ENCODE measurements at places on chromosomes 6 and 20.
A peak's percentile ranks its signal among the peaks of the same experiment; 100 is the strongest.

GRCh38 chr20:53829255-53829723, 235.7 kb upstream of the ZNF217 start:
- no peak for DNase-seq

GRCh38 chr6:37141281-37142049, 28.5 kb upstream of the PIM1 start:
- no peak for DNase-seq

GRCh38 chr6:33505548-33506370, 51.4 kb downstream of the ZBTB9 start:
- DNase-seq, result no peak

DNA sequence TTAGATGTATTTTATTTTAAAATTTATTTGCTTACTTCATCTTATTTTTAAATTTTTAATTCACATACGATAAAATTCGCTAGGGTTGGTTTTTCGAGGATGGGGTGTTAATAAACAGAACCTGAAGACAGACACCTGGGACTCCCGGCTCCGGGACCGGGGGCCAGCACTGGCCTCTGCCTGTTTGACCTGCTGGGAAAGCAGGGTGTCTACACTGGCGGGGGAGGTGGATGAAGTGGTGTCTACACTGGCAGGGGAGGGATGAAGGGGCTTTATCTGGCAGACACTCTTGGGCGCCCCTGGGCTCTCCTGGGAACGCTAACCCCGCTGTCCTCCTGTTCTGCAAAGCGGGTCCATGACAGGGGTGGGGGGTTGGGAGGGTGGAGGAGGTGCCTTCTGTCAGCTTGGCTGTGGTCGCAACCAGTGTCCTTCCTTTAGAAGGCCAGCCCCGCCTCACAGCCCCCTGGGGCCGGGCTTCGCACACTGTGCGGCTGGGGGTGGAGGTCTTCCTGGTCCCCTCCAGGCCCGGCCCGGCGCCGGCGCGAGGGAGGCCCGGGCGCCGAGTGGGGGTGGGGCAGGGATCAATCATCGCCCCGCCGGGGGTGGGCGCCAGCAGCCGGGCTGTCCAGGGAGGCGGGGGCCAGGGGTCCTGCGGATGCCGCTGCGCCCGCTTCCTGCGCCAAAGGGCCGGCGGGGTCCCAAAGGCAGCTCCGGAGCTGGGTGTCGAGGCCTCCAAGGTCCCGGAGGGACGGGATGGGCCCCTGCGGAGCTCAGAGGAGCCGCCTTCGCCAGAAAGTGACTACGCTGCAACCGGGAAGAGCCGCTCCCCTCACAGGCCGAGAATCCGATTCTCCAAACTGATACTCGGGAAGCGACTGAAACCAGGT, 1.8 kb downstream of the GATA5 start:
- DNase-seq, result no peak

DNA sequence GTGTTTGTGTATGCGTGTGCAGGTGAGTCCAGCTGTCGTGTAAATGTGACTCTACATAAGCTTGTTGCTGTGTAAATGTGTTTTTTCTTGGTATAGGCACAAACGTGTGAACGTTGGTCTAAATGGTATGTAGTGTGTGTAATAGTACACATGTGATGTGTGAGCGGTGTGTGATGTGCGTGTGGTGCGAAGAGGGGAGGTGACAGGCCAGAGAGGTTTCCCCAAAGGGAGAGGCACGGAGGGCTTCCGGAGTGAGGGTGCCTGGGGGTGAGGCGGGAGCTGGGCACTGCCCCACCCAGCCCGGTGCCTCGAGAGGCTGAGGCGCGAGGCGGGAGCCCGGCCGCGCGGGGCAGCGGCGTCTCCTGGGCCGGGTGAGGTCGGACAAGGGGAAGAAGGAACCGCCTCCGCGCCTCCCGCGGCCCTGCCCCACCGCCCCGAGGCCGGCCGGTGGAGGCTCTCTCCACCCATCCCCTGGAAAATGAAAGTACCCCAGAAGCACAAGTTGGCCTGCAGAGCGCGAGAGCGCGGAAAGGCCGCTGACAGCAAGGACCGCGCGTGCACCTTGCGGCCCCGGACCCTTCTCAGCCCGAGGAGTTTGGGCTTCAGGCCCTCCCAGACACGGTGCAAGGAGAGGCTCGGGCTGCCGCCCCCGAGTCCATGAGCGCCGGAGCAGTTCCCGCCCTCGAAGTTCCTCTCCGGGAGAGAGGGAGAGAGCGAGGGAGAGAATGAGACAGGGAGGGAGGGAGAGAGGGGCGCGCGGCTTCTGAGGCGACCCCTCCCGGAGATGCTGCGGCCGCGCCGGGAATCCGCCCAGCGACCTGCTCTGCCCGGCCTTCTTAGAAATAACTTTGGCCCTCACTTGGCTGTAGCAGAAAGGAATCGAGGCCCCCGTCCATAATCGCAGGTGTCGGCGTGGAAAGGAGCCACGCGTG, 43.2 kb upstream of the OSTM1 start:
- peak; percentile 49 for DNase-seq

DNA sequence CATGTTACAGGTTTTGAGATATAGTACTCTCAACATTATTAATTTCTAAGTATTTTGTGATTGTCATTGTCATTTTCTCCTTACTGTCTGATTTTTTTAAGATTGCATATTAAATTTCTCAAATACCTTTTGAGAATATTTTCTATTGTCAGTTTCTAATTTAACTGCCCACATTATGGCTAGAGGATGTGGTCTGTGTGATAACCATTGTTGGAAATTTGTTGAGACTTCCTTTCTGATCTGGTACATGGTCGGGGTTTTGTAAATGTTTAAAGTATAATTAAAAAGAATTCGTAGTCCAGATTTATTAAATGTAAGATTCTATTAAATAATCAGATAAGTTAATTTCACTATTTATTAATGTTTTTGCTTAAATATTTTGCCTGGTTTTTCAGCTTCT, 60.1 kb downstream of the SLX4IP start:
- no peak for DNase-seq

- DNase-seq, result no peak
These were observed 24.2 kb upstream of the SIRPA start for GRCh38 chr20:1870792-1871550.

- no peak for DNase-seq
These were observed 305.4 kb downstream of the UTRN start for GRCh38 chr6:144590532-144590931.

- no peak for DNase-seq
These were observed 1026.9 kb upstream of the ADGRB3 start for GRCh38 chr6:67608099-67608749.

GRCh38 chr6:24933868-24934401, 1.8 kb downstream of the RIPOR2 start:
- DNase-seq, result no peak

GRCh38 chr20:56348305-56348693, 10.5 kb upstream of the FAM210B start:
- no peak for DNase-seq

DNA sequence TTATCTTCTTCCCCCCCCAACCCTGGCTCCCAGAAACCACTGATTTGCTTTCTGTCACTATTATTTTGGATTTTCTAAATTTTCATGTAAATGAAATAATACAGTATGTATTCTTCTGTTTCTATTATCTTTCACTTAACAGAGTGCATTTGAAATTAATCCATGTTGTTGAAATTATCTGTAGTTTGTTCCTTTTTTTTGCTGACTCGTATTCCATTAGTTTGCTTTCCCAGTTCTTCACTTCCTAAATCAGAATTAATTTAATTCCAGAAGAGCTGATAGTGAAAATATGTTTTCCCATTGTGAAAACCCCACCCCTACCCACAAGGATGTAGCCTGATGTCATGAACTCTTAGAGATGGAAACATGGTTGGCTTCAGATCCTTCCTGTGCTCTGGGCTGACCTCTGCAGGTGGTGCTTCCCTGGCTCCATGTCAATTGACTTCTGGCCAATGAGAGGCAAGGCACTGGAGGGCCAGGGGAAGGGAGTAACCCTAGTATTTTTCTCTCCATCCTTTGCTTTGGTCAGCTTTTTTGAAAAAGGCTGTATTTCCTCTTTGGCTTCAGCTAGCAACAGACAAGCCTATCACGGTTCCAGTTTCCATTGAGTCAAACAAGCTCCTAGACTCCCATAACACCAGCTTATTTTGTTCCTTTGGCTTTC, 244.4 kb upstream of the HSF2 start:
- no peak for DNase-seq

DNA sequence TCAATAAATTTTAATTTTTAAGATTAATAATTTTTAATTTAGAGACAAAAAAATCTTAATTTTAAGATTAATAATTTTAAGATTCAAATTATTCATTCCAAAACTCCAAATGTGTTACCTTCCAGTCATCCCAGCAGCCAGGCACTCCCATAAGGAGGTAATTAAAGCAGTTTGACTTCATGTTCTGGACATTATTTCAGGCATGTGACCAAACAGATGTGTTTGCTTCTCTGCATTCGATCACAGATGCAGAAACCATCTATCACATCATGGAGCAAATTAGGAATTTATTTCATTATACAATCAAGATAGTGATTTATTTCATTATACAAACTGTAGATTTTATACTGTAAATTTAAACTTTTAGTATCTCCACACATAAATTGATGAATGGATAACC, 150.3 kb downstream of the AKAP7 start:
- no peak for DNase-seq

DNA sequence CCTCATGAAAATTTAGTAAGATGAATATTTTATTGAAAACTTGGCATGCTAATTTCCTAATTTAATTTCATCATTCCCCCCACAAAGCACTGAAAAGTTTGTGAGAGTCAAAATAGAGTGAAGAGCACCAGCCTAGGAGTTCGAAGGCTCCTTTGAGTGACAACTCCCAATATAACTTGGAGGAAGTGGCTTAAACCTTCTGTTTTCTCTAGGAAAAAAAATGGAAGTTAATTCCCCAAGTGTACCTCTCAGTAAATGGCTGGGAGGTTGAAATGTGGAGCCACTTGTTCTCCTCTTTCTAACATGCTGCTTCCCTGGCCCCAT, 107.3 kb downstream of the MAP3K7 start:
- DNase-seq, result no peak

DNA sequence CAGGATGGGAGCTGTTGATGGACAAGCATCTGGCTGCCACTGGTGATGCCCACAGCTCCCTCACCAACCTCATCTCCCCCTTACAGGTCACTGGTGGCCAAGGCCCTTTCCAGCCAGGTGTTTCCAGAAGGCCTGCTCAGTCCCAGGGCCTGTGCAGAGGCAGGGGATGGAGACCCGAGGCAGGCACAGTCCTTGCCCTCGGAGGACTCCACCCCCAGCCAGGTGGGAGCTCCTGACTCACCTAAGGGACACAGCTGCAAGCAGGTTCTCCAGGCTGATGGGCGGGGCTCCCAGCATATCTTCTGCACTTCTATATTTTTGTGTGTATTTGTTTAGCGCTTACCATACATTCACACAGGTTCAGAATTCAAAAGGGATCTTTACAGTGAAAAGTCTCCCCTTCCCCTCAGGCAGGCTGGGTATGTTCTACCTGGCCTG, 17.4 kb downstream of the PRPH2 start:
- no peak for DNase-seq

- DNase-seq, result no peak
These were observed 488.5 kb upstream of the MAN1A1 start for GRCh38 chr6:119838043-119838442.

GRCh38 chr20:9200620-9201019, 131.7 kb downstream of the PLCB4 start:
- no peak for DNase-seq

- no peak for DNase-seq
These were observed 191.5 kb downstream of the DLL1 start for GRCh38 chr6:170099387-170099786.

DNA sequence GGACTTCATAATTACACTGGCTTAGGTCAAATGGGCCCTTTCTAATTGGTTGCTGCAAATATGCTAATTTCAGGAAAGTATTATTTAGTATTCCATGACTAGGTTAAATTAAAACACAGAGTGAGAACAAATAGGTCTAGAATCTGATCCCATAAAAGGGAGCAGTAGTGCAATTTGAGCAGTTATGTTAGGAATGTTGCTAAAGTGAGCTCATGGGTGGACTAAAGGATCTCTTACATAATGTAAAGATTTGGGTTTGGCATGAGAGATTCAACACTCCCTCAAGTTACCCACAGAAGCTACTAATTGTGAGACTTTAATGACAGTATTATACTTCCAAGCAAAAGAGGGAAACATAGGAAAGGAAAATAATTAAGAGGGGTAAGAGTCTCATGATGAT, 109.1 kb downstream of the C6orf58 start:
- no peak for DNase-seq

GRCh38 chr20:58707770-58708169, 15.2 kb downstream of the NPEPL1 start:
- no peak for DNase-seq

- no peak for DNase-seq
These were observed 43.1 kb downstream of the PANK2 start for GRCh38 chr20:3932277-3932676.

- no peak for DNase-seq
These were observed 398.7 kb upstream of the MARCKS start for GRCh38 chr6:113458368-113459010.

DNA sequence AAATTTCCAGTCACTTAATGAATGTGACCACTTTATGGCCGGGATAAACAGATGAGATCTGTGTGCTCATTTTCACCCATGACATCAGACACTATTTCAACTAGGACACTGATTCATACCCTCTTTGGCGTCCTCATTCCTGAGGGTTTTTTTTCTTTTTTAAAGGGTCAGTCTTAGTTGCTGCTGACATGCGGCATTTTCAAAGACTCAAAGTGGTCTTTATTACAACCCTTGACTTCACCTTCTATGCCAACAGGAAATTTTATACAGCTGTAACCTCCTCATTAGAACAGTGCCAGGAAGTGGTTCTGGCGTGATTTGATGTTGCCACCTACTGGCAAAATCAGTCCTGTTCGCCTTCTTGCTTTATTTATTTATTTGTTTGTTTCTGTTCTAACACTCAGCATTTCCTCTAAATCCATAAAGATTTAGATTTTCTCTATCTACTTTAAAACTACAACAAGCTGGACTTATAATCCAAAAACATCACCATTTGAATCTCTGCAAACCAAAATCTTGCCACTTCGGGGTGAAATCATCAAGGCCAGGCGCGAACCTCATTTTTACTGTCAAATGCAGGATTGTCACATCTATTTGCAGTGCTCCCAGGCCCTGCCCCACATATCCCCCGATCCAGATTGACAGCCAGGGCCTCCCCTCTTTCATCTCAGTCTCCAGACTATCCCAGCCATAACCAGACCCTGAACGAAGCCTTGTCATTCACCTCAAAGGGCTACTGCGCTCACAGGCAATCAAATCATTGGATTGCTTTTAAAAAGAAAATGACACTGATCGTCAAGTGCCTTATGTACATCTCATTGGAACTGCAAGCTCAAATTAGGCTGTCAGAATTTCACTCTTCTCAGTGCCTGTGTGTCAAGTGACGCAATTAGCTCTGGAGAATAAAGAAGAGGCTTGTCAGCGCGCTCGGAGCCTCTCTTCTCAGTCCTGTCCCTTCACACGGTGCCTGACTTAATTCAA, 77.5 kb downstream of the C6orf118 start:
- no peak for DNase-seq

- no peak for DNase-seq
These were observed 25.1 kb downstream of the CAP2 start for GRCh38 chr6:17418281-17419188.
